Aorta (tissue), 5 donors: ENCODE measurements at places on chromosomes 7 and 10.

DNA sequence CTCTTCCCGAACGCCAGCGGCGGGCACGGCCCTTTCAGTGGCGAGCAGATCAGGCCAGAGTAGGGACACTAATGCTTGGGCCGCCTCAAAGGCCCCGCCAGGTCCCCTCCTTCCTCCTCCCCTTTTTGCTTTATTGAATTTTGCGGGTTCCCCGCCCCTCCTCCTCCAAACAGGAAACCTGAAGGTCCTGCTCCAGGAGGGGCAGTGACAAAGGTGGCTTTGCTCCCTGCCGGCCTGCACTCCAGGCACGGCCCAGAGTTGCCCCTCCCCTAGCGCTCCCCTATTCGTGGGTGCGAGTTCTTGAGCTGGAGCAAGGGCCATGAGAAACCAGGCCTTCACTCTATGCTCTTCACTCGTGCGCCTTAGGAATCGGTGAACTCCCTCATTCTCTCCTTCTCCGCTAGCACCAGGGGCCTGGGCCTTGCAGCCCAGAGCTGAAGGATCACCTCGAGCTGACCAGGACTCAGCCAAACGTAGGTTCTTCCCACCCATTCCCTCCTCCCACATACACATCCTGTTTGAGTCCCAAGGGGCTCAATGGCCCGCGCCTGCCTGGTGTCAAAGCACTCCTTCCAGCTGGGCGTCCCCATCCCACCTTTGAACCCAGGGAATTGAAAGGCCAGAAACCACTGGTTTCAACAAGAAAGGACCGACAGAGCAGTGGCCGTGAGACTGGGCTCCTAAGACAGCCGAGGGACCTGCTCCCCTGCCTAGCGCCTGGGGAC lies 619 bp upstream of the HOXA6 start:
- DNase-seq = no peak

DNA sequence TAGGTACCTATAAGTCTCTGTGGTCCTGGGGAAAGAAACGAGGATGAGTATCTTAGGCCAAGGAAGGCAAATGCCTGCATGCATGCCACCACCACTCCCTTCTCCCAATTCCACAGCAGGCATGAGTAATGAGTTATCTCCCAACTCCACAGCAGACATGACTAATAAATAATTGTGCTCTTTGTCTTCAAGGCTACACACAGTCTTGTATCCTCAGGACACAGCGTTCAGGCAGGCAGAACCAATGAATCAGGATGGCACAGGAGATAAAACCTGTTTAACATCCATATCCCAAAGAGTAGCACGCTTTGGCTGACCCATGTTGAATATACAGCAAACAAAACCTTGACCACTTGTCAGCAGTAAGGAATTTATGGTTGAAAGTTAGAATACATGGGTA lies 229.7 kb upstream of the NFE2L3 start:
- no peak for DNase-seq

GRCh38 chr7:105218215-105218614 lies 170.5 kb downstream of the SRPK2 start:
- no peak for DNase-seq

GRCh38 chr10:109089779-109090178 lies 833.5 kb downstream of the XPNPEP1 start:
- no peak for DNase-seq
